ENCODE measurements at places on chromosomes 11 and 22.

- no peak for DNase-seq
Measured at GRCh38 chr11:30128269-30128932, 102.4 kb upstream of the FSHB start.

DNA sequence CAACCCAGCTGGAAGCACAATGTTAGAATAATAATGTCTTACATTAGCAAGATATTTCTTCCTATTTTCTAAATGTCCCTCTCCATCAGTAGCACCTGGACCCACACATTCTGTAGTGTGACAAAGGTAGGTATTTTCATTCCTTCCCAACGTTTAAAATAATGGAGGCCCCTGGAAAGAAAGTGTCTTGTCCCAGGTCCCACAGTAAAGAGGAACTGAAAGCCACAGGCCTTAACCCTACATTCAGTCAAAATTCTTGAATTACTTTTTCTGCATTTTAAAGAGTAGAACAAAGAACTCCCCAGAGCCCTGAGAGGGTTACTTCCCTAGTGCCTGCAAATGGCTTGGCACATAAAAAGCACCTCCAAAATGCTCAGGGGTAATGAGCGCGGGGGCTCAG, 26.3 kb downstream of the OPCML start:
- DNase-seq, result no peak

DNA sequence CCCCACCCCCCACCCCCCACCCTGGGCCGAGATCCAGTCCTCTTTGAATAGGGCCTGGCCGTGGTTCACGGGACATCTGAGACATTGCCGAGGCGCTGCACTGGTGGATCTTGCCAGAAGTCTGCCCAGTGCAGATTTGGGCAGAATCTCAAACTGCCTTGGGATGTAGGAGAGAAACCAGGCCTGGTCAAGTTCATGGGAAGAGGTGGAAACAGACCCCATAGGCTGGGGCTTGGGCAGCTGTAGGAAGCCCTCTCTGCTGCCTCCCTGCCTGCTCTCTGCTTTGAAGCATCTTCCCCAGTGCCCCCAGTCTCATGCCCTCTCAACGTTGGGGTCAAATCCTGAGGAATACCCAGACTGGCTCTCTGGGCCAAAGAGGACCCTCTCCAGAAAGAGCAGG, 16.0 kb upstream of the PPP6R3 start:
- DNase-seq, result no peak

- no peak for DNase-seq
Measured at GRCh38 chr11:103594283-103594682, 442.2 kb upstream of the DDI1 start.

DNA sequence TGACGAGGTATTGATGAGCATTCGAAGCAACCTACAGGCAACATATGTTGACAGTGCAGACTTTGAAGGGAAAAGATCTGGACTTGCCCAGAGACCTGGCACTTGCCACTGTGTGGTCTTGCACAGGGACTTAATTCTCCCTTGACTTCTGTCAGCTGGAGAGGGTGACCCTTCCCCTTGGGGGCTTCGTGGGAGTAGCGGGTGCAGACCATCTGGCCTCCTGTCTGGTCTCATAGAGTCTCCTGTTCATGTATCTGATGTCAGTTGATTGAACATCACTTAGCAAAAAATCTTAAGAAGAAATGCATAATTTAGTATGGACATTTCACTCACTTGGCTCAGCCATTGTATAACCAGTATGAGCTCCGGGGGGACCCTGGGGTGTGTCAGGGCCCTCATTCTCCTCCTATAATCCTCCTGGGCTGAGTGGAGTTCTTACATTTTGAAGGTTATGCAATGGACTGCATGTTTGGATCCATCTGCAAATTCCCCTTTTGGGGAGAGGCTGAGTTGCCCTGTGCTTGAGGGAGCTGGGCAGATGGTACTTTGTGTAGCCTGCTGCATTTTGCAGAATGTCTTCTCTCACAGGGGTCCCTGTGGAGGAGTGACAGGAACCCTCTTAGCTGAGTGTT, 13.0 kb downstream of the BCR start:
- DNase-seq, result no peak

DNA sequence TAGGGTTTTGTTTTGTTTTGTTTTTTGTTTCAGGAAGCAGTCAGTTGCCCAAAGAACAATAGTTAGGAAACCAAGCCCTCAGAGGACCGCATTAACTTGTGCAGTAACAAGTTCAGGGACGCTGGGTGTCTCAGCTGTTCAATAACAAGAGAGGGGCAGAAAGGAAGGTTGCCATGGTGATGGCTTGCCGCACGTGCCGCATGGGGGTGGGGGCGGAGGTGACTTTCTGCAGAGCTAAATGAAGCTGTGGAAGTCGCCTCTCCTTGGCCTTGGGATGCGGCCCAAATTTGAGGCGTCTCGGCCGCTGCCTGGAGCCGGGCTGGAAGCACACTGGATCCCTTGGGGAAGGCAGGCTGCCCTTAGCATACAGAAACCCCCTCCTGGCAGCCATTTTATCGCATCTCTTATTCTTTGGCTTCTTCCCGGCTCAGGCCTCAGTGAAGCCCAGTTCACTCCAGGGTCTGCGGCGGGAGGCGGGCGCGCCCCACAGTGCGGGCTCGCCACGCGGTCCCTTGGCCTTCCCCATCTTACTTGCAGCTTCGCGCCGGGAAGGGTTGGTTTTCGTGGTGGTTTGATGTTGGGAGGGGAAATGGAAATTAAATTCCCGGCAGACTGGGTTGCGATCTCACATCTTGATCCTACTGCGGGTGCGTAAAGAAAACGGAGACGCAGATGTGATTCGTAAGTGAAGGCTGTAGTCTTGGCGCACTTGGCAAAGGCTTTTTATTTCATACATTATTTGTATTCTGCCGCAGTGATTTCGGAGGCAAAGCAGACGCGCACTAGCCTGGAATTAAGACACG, 94.3 kb downstream of the SLC17A6 start:
- DNase-seq, result no peak

DNA sequence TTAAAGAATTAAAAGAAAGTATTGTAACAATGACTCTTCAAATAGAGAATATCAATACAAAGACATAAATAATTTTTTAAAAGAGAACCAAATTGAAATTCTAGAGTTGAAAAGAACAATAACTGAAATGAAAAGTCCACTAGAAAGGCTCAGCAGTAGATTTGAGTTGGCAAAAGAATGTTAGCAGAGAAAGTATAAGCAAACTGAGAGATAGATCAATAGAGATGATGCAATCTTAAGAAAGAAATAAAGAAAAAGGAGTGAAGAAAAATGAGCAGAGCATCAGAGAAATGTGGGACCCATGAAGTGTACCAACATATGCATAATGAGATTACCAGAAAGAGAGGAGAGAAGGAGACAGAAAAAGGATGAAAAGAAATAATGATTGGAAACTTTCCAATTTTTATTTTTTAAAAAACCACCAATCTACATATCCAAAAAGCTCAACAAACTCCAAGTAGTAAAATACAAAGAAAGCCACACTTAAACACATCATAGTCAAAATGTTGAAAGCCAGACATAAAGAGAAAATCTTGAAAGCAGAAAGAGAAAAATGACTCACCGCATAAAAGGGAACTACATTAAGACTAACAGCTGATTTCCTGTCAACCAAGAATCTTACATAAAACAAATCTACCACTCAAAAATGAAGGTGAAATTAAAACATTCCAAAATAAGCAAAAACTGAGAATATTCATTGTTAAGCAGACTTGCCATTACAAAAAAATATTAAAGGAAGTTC, 20.9 kb downstream of the NCF4 start:
- DNase-seq, result no peak

DNA sequence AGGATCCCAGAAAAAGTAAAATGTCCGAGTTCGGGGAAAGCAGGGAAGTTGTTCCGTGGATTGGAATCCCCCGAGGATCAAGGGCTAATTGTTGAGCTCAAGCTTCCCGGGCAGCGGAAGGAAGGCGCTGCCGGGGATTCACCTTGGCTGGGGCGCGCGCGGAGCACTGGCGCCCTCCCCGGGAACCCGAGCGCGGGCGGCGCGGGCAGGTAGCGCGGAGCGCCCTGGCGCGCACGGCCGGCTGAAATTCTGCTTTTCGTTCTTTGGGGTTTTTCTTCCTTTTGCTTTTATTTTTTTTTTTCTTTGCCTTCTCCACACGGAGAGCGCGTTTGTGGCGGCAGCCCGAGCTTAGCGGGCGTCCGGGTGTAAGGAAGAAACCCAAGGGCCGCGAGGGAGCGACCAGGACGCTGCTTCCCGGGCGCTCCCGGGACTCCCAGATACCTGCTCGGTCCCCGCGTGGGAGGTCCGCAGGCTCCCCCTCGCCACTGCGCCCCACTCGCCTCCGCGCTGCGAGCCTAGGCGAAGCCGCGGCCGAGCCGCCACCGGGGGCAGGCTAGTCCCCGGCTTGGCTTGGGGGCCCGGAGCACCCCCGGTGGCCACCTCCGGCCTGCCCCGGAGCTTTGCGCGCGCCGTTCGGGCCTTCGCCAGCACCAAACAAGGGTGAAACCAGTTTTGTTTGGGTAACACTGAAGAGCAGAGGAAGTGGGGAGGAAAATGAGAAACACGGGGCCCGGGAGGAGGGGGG, 4.8 kb upstream of the IGF2 start:
- no peak for DNase-seq

DNA sequence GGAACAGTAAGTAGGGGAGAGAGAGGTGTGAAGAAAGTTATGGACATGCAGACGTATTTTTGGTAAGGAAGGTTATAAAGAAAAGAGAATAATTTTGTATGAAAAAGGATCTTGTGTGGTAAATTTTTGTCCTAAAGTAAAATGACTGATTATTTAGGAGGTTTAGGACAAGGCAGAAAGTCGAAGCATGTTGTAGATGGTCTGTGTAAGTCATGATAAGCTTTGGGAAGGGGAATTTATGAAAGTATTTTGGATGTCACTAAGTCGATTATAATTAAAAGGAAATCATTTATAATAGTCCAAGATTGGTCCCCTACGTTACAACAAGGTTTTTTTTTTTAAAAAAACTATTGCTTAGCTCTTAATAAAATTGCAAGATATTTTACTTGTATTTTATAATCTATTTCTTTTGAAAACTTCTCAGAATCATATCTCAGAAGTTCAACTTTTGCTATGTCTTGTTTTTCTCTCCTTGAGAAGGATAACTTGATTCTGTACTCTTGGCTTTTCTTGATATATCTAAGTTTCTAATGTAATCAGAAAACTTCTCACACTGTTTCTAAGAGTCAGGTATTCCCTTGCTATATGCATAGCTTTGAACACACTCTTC, 10.9 kb upstream of the CABP2 start:
- no peak for DNase-seq

GRCh38 chr11:105236664-105237063, 97.1 kb upstream of the CARD18 start:
- no peak for DNase-seq

DNA sequence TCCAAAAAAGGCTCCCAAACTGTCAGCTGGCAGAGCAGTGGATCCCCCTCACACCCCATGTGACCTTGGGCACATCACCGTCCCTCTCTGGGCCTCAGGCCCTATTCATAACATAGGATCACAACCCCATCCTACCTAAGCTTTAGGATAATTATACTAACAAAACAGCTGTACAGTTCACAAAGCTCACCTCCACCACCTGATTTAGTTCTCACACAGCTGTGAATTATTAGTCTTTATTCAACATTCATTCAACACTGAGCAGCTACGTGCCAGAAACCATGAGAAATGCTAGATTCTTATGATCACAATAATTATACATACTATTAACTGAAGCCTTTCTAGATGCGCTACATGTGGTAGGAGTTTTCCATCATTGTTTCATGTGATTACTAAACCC, 9.5 kb downstream of the WNT11 start:
- no peak for DNase-seq

GRCh38 chr22:49678842-49679170, 148.9 kb downstream of the BRD1 start:
- DNase-seq, result no peak

- no peak for DNase-seq
Measured at GRCh38 chr22:47296405-47297260, 534.2 kb downstream of the TBC1D22A start.
